ENCODE measurements at places on chromosomes 7 and 10.

GRCh38 chr10:111344804-111345203, 268.0 kb downstream of the ADRA2A start:
- DNase-seq, result no peak

- DNase-seq, result no peak
Measured at GRCh38 chr7:86768394-86768793, 124.7 kb downstream of the GRM3 start.

DNA sequence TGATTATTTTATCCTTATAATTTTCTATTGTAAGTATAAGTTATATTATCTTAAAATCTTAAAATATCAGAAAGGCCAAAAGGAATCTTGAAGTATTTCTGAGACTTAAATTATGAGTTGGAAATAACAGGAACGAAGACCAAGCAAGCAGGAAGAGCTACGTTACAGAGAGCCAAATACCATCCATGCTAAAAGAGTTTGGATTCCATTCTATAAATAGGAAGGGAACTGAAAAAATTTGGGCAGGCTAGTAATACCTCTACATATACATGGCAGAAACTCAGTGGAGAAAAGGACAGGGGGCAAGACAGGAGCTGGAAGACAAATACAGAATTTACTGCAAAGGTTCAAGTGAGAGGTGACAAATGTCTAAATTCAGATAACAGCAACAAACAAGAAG, 16.7 kb downstream of the ITGB1 start:
- no peak for DNase-seq

- DNase-seq, result no peak
Measured at GRCh38 chr7:70719125-70719524, 412.8 kb upstream of the GALNT17 start.

DNA sequence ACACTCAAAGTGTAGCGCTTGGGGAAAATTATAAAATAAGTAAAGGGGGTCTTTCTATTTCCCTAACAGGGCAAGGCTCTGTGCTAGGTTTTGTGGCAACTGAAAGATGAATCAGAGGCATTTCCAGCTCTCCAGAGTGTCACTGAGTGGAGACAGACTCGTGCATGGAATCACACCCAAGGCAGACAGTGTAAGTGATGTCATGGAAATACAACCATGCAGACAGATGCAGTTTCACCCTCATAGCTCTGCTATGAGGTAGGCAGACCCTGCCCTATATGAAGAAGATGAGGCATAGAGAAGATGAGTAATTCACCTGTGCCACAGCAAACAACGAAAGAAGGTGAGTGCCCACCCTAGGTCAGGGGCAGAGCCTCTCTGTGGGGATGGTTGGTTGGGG, 57.2 kb upstream of the PITRM1 start:
- no peak for DNase-seq

GRCh38 chr7:29510028-29510427, 53.6 kb upstream of the PRR15 start:
- DNase-seq, result no peak
